Endodermal cell (in vitro differentiated cells): ENCODE measurements at places on chromosomes 11 and 22.

- H3K27me3 ChIP-seq = no peaks in the 10 kb centered on the region
- H3K4me3 ChIP-seq = no peak overlapping the region
- peak; percentile 84 for DNase-seq
- H3K27ac ChIP-seq = no peak overlapping the region
- no peaks in the 10 kb centered on the region for H3K4me1 ChIP-seq
Measured at GRCh38 chr11:29159552-29160465, 857.0 kb downstream of the KCNA4 start.

DNA sequence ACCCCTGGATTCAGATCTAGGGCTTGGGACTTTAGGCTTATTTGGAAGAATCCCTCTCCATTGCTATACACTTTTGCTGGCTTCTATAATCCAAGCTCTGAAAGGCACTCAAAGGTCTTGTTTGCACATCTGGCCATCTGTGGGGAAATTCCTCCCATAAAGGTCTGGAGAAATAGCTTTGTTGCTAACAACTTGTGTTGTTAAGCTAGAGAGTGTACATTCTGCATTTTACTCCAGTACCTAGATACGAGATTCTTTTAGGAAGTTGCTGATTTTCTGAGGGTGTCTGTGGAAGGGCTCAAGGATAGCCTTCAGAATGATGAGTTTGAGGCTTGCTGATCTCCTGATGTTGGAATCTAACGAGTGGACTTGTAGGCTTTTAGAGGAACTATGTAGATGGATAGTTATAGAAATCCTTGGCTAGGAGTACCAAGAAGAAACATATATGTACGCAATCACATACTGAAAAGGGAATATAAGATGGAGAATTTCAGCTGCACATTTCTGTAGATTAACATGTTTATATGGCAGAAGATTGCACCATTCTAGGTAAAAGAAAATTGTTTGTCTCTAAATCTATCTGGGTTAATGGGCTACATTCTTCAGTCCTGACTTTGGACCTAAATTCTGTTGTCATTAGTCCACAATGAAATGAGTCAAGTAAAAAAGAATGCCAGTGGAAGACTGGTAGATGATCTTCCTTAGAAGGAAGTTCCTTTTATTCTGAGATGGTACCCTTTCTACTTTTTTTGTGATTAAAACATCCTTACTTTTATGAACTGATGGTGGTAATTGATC, 51.0 kb downstream of the UBASH3B start:
- H3K4me3 ChIP-seq = no peak overlapping the region
- H3K36me3 ChIP-seq = no peaks in the 10 kb centered on the region
- H3K4me1 ChIP-seq = peaks cover 18% of the 10 kb centered on the region
- no peak overlapping the region for H3K27ac ChIP-seq
- no peaks in the 10 kb centered on the region for H3K27me3 ChIP-seq

DNA sequence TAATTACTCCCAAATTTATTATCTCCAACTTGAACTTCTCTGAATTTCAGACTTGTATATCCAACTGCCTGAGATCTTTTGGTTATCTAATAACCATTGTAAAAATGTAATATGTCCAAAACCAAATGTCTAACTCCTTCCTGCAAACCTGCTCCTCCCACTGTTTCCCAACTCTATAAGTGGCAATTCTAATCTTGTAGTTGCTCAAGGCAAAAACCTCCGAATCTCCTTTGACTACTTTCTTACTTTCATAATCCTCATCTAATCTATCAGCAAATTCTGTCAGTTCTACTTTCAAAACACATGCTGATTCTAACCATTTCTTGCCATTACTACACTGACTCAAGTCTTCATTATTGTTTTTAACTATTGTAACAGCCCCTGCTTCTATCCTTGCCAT, 55.7 kb downstream of the FAM168A start:
- H3K4me1 ChIP-seq = peaks cover 7% of the 10 kb centered on the region
- no peak overlapping the region for H3K4me3 ChIP-seq
- no peak overlapping the region for H3K27ac ChIP-seq
- no peaks in the 10 kb centered on the region for H3K36me3 ChIP-seq

DNA sequence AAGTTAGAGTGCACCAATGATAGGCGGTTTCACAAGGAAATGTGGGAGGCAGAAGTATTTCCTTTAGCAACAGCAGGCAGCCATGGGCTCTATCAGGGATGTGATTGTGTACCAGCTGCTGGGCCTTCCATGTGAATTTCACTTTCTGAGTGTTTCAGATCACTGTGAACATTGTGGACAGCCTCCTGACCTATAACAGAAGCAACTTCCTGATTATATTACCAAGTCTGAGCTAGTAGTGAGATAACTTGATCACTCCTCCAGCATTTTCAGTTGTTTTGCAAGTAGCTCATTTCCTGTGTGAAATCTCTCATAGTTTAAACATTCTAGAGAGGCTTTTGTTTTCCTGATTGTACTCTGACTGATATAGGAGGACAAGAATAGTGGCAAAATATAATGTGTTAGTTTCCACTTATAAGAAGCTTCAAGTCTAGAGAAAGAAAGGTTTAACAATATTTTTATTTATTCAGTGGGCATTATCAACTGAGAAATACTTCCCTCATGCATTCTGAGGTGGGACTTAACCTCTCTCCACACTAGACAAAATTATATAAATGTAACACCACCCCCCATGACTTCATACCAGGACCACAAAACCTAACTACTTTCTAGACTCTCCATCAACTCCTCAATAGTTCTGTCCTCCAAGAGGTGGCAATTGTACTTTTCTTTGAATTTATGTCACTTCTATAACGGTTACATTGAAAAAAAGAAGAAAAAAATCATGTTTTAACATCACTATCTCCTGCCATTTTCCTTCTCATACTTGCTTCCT, 184.2 kb upstream of the LUZP2 start:
- no peaks in the 10 kb centered on the region for H3K36me3 ChIP-seq
- H3K27me3 ChIP-seq = no peaks in the 10 kb centered on the region
- H3K27ac ChIP-seq = no peak overlapping the region
- DNase-seq = no peak
- no peak overlapping the region for H3K4me3 ChIP-seq

DNA sequence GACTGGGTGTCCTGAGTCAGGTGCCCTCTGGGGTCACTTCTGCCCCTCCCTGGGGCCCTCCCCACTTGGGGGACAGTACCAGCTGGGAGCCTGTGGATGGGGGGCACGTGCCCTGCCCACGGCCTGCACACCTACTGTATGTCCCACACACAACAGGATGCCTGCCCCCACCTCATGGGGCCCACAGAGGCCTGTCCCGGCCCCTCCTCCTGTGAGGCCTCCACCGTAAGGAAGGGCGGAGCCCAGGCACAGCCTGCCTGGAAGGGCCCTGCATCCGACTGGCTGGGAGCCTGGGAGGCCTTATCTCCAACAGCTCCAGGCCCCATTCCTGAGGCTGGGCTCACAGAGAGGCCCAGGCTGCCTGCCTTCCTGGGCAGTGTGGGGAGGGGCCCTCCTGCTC, 47.8 kb downstream of the BRSK2 start:
- no peaks in the 10 kb centered on the region for H3K36me3 ChIP-seq
- no peak overlapping the region for H3K27ac ChIP-seq
- H3K4me1 ChIP-seq = no peaks in the 10 kb centered on the region

GRCh38 chr22:44383064-44383575, 70.4 kb upstream of the SHISAL1 start:
- H3K4me1 ChIP-seq = no peaks in the 10 kb centered on the region
- no peak for DNase-seq
- H3K27ac ChIP-seq = no peak overlapping the region
- H3K36me3 ChIP-seq = no peaks in the 10 kb centered on the region
- no peak overlapping the region for H3K4me3 ChIP-seq

DNA sequence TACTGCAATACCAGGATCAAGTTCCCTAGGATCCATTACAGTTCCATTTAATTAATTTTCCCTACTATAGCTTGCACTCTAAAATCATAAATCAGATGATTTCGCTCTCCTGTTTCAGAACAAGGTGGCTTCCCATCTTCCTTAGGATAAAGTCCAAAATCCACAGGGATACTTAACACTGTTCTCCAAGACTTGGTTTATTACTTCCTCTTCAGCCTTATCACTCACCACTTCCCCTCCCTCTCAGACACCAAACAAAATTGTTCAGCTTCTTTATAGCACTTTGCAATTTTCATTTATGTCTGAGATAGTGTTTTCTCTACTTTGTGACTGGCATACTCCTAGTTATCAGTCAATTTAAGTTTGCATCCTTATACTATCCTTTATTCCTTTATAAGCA, 124.6 kb downstream of the GRIA4 start:
- no peak overlapping the region for H3K4me3 ChIP-seq
- no peaks in the 10 kb centered on the region for H3K27me3 ChIP-seq
- H3K36me3 ChIP-seq = no peaks in the 10 kb centered on the region
- no peak overlapping the region for H3K27ac ChIP-seq
- no peaks in the 10 kb centered on the region for H3K4me1 ChIP-seq

- H3K4me1 ChIP-seq = no peaks in the 10 kb centered on the region
- DNase-seq = no peak
- H3K4me3 ChIP-seq = no peak within 1 kb of the TSS
- no peak within 1 kb of the TSS for H3K27ac ChIP-seq
- no peaks in the 10 kb centered on the region for H3K27me3 ChIP-seq
Measured at GRCh38 chr22:35648066-35649025, at the start of gene APOL6. Gene APOL6, plus strand, starts transcription at chr22:35648446. Its CDS starts 7,980 bp downstream, at chr22:35656426.

DNA sequence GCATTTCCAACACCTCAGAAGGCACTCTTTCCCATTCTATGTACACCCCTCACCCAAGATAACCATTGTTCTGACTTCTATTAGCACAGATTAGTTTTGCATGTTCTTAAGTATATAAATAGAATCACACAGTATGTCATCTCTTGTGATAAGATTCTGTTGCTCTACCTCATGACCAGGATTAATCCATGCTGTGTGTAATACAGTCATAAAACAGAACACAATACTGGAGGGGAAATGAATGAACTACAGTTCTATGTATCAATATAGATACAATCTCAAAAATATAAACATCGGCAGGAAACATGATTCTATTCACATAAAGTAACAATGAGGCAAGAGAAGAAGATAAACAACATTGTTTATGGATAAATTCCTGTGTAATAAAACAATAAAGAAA, 151.5 kb downstream of the ATG16L2 start:
- peaks cover 1% of the 10 kb centered on the region for H3K4me1 ChIP-seq
- H3K36me3 ChIP-seq = no peaks in the 10 kb centered on the region
- no peaks in the 10 kb centered on the region for H3K27me3 ChIP-seq
- H3K4me3 ChIP-seq = no peak overlapping the region
- DNase-seq = no peak
- no peak overlapping the region for H3K27ac ChIP-seq

GRCh38 chr11:128457874-128458273, 129.5 kb downstream of the ETS1 start:
- H3K4me1 ChIP-seq = no peaks in the 10 kb centered on the region
- peaks cover 59% of the 10 kb centered on the region for H3K36me3 ChIP-seq
- H3K27ac ChIP-seq = no peak overlapping the region
- H3K4me3 ChIP-seq = no peak overlapping the region
- no peaks in the 10 kb centered on the region for H3K27me3 ChIP-seq
